NCI-H510A (cell line): ENCODE measurements at places on chromosomes 7 and 10.

DNA sequence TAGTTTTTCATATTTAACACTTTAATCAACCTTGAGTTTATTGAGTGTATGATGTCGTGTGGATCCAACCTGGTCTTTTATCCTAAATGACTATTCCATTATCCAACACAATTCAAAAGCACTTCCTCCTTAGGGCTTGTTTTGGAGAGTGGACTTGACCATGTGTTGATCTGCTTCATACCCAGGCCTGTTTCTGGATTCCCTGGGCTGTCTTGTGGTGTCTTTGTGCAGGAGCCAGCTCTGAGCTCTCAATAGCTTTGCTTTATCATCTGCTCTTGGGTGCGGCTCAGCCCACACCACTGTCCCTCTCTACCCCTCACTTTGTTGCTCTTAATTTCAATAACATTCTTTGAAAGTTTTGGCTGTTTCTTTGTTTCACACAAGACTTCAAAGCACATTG is 70.9 kb upstream of the CHST15 start:
- DNase-seq, result no peak

DNA sequence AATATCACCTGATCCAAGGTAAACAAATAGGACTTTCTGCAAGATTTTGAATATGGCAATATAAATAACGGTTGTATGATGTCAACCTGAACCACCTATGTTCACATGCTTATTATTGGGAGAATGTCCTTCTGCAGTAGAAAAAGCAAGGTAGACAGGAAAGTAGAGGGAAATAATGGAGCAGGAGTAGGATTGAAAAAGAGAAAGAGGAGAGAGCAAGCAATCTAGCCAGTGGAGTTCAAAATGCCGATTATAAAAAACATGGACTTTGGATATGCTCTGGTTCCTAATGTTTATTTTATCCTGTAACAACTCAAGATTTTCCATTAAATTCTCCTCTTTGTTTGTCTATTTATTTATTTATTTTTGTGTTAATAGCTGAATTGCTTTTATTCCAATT is 878.0 kb upstream of the KCND2 start:
- no peak for DNase-seq

DNA sequence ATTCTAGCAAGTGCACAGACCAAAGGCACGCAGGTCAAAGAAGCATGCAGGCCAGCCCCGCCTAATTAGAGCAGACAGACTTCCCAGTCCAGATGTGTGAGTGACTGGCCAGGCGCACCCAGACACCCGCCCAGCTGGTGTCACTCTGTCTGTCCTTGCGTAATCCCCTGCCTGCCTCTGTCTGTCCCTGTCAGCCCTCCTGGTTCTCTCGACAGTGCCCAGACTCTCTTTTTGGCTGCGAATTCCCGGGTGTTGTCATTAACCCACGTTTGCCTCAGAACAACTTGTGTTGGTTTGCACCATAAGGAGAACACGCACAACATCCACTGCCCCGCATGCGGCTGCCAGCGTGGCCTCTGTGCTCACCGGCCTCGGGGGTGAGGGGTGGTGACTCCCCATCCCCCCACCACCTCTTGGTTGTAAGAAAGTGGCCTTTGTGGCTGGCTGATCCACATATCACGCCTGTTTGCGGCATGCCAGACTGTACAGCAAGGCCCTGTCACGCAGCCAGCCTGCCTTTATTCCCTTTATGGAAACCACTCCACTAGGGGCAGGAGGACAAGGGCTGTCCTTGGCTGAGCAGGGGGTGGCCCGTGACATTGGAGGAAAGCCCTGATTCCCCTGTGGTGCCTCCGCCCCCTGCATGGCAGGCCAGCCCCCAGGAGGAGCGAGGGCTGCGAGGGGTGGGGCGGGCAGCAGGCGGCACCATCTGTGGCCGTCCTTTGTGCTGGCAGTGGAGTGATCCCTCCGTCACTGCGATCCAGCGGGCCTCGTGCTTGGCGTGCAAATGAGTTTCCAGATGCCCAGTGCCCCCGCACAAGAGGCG is 72.8 kb upstream of the PPIF start:
- no peak for DNase-seq

DNA sequence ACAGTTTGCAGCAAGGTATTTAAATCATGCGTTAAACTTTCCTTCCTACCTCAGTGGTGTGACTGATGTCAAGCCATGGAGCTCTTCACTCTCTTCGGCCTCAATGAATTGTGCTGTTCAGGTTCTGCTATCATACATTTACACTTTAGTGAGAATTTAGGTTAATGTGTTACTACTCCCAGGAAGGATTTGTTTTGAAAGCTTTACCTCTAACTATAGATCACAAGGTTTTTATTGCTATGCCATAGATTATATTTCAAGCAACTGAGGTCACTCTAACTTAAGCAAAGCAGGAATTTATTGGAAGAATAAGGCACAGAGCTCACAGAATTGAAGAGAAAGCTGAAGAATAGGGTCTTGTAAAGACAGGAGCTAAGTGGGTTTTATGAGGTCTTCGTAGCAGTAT is 11.0 kb upstream of the ADD3 start:
- DNase-seq, result no peak

DNA sequence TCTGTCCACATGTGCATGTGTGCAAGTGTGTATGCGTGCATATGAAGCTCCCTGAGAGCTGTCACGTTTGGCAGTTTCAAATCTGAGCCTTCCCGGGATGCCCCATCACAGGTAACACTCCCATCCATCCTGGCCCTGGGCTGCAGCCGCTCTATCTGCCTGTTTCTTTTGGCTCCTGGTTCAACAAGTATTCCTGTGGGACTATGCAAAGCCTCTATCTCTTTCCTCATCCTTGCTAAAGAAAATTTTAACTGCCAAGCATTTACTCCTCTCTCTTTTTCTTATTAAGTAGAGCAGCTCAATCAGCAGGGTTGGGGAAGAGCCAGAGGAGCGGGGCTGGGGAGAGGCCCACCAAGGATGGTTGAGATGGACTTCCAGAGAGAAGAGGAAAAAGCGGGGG is 24.4 kb upstream of the PDCD4 start:
- DNase-seq, result no peak

GRCh38 chr10:72260239-72260975 is 13.3 kb upstream of the DDIT4 start:
- DNase-seq, result peak; percentile 8

GRCh38 chr7:105719395-105719794 is 138.1 kb upstream of the EFCAB10 start:
- no peak for DNase-seq

DNA sequence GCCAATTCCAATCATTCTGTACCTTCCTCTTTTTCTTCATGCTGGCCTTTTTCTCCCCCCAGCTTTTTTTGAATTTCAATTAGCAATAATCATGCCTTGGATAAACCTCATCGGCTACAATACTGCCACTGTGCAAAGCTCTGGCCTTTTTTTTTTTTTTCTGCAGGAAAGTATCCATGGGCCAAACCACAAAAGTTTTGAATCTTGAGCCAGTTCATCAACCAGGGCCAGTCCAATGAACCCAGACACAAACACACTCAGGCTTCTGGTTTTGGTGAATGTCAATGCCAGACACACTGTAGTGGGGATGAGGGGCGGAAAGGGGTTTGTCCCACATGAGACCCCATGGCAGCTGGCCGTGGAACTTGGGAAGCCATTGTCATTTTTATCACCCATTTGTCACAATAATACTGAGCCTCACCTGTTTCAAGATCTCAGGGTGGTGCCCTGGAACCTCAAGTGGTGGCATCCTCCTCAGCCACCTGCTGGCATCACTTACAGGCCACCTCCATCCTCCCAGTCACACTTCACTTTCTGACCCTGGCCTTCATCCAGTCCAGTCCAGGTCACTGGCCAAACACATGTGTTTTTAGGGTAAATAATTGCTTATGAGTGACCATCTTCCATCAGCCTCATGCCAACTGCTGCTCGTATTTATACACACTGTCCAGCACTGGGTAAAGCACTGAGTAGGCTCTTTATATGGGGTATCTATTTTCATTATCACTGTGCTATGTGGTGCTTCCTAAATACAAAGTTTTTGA is 40.8 kb upstream of the TSPAN33 start:
- no peak for DNase-seq

- DNase-seq, result peak; percentile 9
Measured at GRCh38 chr10:93199191-93199751, 125.6 kb downstream of the CYP26A1 start.

- DNase-seq, result no peak
Measured at GRCh38 chr7:102220960-102221800, 65.5 kb upstream of the SH2B2 start.

DNA sequence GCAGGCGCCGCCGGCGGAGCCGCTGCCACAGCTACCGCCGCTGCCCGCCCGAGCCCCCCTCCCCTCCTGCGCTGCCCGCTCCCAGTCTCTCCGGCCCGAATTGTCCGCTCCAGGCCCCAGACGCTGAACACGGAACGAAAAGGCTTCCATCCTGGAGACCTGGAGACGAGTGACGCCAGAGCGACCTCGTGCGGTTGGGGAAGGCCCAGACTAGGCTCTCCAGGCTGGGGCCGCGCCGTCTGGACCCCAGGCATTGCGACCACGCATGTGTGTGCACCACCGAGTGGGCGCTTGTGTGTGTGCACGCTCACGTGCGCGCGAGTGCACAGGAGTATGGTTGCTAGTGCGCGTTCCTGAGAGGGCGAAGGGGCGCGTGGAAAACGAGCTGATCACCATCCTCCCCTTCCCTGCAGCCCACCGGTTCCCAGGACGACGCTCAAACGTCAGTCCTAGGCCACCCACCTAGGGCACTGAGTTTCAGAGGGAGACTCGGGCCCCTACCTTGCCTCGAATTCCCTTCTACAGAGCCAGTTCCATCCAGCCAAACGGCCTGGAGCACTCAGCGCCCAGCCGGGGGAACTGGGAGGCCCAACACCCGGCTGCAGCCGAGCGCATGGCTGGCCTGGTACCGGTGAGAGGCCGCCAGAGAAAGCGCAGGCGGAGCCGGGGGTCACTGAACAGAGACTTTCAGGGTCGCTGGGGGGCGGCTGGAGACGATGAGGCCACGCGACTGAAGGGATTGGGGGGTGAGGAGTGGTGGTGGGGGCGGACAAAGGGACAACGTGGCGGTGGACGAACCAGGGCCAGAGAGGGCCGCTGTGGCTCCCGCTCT is 11.6 kb downstream of the LBX1 start:
- peak; percentile 70 for DNase-seq

GRCh38 chr10:99785646-99786045 is 3.2 kb downstream of the ABCC2 start:
- no peak for DNase-seq

DNA sequence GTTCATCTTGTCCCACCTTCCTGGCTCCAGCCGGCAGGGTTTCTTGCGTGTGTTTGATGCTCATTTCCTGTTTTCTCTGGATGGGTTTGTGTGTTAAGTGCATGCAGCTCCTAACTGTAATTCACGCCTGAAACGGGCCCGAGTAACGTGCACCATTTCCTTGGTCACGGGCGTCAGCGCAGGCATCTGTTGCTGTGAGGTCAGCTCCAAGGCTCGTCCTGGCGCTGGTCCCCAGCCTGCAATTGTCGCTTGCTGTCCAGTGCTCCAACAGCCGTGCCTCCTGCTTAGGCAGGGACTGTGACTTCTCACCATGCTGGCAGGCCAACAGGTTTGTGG is 201.1 kb downstream of the GLRX3 start:
- no peak for DNase-seq

- no peak for DNase-seq
Measured at GRCh38 chr10:127690176-127690835, 46.7 kb upstream of the FOXI2 start.

GRCh38 chr10:132396494-132397035 is 435 bp upstream of the PWWP2B start:
- peak; percentile 53 for DNase-seq

- no peak for DNase-seq
Measured at GRCh38 chr7:78124216-78124615, 325.6 kb downstream of the PHTF2 start.

DNA sequence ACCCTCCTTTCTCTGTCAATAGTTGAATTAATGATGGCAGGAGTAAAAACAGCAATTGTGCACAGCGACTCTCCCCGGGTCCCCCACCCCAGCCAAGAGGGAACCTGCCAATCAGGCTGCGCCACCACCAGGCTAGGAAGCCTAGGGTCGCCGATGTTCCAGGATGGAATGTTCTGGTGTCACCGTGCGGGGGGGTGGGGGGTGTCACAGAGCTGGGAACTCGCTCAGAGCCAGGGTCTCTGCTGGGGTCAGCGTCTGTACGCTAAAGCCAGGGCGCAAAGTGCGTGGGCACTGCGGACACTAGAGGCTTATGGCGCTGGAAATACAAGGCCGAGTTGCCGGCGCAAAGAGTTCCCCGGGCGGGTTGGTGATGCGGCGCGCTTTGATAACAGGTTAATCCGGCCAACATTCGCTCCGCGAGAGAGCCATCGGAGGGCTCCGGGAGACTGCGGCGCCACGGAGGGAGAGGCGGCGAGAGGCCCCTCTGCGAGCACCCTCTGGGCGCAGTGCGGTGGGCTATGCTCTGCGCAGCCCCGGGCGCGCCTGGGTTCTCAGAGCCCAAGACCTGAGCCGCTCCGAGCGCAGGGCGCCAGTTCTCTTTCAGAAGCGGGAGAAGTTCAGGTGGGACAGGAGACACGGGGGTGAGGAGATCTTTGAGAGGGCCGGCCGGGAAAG is 192.3 kb downstream of the EMX2 start:
- no peak for DNase-seq

DNA sequence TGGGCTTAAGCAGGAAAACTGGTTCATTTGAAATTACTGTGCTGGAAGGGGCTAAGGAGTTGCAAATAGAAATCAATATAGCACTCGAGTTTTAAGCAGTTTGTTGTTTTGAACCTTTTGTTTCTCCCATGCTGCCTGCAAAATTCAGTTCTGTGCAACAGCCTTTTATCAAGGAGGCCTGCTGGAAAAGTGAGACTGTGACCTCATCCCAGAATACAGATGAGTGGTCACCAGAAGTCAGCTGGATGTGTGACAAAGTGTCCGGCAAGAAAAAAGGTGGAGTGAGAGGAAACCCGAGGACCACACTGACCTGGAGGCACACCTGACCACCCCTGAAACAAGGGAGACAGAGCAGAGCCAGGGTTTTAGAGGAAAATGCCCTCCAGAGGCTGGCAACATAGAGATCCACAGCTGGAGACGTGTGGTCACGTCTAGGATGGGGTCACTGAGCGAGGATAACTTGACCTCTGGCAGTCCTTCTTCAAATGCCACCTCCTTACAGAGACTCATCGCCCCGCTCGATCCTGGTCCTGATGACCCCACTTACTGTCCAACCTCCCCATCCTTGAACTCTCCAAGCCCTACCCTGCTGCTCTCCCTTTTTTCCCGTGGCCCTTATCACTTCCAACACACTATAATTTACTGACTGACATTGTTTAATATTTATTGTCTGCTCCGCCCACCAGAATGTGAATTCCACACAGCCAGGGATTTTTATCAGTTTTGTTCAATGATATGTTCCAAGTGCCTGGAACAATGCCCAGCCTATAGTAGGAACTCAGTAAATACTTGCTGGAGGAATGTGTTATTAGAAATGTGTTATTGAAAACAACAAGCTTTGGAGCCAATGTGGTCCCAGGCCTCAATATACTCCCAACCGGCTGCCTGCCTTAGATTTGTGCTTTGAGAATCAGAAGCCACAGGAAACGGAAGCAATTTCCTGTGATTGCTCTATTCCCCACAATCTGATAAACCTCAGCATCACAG is 243.8 kb downstream of the GLI3 start:
- no peak for DNase-seq

- DNase-seq, result no peak
Measured at GRCh38 chr10:70561558-70561957, 41.0 kb downstream of the PRF1 start.

GRCh38 chr7:41999736-42000283 is 237.2 kb downstream of the GLI3 start:
- DNase-seq, result no peak

- DNase-seq, result no peak
Measured at GRCh38 chr10:131625041-131625440, 275.8 kb upstream of the PPP2R2D start.

- no peak for DNase-seq
Measured at GRCh38 chr10:113661332-113661731, 2.5 kb downstream of the NRAP start.

GRCh38 chr7:786472-787255 is 45.6 kb upstream of the SUN1 start:
- no peak for DNase-seq
